ENCODE measurements at places on chromosomes 6 and 20.

GRCh38 chr6:155695495-155695894 lies 239.9 kb upstream of the NOX3 start:
- DNase-seq: no peak

DNA sequence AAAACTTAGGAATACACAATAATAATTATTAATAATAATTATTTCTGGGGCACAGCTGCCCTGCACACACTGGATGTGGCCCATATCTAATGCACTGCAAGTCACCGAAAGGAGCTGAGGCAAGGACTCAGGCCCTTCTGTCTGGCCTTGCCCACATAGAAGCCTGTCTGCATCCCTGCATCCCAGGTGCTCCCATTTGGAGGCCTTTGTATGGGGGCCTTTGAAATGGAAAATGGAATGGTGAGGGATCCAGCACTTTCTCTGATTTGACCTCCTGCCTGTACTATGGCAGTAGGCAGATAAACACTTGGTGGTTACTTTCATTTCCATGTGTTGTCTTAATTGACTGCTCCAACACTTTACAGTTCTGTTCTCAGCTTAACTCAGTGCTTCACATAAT lies 75.7 kb upstream of the PTCHD4 start:
- DNase-seq: no peak

DNA sequence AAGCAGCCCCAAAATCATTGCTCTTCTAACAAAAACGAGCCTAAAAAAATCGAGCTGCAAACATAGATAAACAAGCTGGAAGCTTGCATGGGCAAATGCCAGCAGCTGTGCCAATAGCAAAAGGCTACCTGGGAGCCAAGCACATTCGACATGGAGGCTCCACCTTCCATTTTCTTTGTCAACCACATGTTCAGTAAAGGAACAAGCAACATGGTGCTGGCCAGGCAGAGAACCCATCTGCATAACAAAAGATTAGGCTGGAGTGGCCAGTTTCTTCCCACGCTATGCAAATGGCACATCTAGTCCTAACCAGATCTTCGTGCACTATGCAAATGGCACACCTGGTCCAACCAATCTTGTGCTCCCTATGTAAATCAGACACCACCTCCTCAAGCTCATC lies 110.5 kb downstream of the KIF16B start:
- DNase-seq: no peak

GRCh38 chr6:98047871-98048270 lies 764.9 kb upstream of the MMS22L start:
- DNase-seq: no peak

GRCh38 chr20:51750770-51751388 lies 17.3 kb downstream of the ATP9A start:
- DNase-seq: no peak

DNA sequence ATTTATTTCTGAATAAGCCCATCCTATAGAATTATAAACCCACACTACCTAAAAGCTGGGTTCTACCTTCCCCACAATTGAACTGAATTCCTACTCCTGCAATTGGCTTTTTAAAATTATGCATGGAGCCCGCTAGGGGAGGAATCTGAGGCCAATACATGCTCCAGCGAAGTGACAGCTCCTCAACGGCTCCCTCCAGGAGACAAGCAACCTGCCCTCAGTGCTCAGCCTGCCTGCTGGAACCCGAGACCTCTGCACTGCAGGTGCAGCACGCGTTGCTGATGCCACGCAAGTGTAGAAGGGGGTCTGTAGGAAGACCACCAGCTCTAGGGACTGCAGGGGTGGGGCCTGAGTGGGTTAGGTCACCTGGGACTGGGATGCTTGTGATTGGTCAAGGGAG lies 170.2 kb upstream of the CDYL start:
- no peak for DNase-seq

DNA sequence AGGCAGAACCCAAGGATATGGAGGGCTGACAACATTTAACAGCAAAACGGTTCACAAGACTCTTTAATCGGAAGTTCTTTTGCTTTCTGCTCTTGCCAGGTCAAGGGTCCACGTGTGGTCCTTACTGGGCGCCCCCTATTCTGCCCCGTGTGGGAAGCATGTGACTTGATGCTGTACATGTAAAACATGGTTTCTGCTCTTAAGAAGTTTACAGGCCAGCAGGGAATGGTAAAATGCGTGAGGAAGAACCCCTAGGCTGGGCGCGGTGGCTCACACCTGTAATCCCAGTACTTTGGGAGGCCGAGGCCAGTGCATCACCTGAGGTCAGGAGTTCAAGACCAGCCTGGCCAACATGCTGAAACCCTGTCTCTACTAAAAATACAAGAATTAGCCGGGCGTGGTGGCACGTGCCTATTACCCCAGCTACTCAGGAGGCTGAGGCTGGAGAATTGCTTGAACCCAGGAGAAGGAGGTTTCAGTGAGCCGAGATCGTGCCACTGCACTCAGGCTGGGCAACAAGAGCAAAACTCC lies 19.3 kb downstream of the ZNF217 start:
- no peak for DNase-seq

DNA sequence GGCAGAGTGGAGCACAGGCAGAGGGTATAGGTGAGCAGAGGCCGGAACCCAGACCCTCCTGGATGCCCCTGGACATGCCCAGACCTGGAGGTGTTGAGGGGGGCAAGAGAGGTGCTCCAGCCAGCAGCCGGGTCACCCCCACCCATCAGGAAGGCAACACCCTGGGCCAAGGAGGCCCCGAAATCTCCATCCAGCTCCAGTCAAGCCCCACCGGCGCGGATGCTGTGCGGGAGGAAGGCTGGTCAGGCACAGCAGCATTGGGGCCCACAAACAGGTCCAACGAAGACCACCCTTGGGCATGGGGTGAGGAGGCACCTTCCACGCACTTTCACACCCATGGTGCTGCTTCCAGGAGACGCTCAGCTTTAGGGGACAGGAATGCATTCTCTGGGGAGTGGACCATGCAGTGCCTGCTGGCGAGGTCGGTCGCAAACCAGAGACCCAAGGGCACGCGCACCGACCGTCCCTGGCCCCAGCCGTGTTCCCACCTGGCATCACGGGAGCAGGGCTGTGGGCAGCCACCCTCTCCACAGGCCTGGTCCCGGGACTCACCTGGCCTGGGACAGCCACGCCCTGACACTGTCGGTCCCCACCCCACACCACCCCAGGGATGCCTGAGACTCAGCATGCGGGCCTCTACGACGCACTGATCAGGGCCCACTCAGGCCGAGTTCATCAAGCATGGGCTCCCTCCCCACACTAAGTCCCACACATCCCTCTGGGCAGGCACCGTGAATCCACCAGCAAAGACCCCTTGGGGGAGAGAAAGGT lies 43.6 kb upstream of the ZBP1 start:
- no peak for DNase-seq

DNA sequence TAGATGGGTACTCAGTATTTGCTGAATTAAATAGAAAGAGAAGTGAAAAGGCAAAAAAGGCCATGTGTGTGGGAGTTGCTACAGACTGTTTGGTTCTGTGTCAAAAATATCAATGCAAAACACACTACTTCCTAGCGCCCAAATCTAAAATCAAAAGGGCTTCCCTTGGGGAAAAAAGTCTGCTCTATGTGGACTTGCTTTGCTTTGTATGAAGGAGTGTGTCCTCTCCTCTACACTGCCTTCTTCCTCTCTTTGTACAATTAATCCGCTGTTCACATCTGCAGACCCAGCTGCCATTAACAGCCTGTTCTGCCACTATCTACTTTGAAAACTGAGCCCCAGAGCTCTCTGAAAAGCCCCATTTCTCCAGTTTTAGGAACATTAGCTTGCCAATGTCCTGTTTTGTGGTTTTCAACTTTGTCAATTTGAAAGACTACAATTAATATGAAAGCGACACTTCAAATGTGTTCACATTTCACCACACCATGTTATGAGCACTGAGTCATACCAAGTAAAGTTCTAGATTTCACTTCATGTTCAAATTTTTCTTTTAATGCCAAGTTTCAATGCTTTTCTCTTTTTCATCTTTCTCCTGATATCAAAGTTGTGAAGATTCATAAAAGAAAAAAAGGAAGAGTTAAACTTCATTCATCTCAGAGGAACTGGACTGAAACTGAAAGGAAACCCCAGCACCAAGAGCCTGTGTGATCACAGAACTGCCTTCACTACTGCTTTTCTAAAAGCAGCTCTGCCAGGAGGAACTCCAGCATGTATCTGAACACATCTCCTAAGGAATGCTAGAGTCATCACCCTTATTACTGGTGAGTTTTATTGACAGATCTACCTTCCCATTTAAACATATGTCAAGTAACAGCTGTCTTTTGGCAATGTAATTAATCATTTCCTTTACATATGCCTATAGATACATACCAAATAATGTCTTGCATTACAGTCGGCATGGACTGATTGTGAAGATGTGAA lies 102.6 kb downstream of the KIF13A start:
- DNase-seq: no peak

- no peak for DNase-seq
These were observed 1.3 kb upstream of the FOXC1 start for GRCh38 chr6:1608222-1609040.

- no peak for DNase-seq
These were observed 31.2 kb downstream of the FASTKD5 start for GRCh38 chr20:3128275-3128984.

DNA sequence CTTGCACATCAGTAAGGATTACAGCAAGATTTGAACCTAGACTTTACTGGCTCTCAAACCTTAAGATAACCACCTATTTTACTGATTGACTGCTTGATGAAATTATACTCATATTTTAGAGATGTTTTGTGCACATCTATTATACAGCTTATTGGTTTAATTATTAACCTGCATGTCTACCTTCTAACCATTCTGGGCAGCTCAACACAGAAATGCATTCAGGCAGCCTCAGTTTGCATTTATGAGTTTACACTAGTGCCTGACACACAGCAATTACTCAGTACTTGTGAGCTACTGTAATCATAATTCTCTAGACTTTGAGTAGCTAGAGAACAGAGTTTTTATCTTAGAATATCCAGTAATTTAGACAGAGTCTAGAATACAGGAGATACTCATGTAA lies 273.9 kb upstream of the THEMIS start:
- DNase-seq: no peak

DNA sequence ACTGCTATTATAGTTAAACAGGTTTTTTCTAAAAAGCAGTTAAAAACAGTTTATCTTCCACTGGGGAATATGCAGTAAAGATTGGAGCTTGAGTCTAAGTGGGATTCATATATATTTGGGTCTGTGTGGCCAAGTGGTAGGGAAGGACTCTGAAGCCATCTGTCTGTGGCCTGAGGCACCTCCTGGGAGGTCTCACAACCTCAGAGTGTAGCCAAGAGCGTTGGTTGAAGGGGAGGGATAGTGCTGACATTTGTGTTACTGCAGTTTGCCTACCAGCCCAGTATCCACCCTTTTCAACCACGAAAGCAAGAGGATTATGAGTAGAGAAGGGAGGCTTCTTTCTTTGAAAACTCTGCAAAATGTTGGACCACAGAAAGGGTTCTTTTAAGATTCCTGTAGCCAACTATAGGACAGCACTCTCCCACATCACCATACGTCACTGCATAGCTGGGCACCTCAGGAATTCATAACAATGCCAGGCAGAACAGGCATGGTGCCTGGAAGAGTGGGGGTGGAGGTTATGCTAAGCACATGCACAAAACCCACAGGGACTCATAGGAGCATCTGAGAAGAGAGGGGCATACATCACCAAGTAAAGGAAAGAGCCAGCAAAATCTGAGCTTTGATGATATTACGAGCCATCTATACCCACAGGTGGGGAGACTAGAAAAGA lies 90.5 kb upstream of the HEY2 start:
- DNase-seq: no peak

- no peak for DNase-seq
These were observed 137.2 kb downstream of the KIF13A start for GRCh38 chr6:17850281-17850680.

DNA sequence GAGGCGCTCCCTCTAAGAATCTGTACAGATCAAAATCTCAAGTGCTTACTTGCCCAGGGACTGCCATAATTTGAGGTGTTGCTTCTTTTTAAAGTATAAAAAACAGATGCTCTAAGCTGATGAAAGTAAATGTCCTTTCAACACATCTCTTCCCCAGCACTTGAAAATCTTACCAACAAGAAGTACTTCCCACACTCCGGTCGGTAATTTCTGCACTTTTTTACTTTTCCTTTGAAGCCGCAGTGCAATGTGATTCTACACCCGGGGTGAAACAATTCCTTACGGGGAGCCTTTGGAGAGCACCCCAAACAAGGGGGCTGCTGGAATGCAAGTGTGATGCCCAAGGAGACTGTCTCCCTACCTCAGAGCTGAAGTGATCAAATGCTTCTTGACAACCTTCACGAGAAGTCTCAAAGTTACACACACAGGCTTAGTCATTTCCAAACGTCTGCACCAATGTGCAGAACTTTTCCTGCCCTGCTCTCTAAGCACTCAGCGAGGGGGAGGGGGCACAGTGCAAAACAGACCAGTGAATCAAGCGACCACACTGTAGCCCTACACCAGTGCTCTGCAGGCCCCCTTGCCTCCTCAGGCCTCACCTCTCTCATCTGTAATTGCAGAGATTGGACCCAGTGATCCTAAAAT lies 56.7 kb downstream of the ATXN1 start:
- no peak for DNase-seq

DNA sequence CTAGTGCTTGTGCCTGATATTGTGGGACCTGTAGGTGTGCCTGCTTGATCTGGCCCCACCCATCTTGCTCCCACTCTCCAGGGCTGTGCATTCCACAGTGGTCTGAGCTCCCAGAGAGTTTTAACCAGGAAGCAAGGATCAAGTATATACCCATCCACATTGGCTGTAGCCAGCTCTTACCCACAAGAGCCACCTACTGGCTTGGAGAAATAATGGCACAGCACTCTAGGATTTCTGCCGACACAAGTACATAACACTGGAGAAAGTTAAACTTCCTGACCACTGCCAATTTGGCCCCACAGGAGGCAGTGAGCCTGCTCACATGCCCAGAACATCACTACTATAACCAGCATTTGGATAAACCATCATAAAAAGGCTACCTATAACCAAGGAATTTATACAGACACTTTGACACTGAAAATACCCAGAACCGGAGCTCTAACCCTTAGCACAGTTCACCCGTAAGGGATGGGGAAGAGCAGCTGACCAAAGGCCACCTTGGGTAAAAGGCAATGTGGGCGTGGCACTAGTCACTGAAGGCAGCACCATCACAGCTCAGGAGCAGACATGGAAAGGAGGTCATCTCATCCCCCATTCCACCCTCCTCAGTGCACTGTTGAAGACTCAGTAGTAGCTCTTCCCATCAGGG lies 440.4 kb downstream of the BTBD3 start:
- DNase-seq: no peak

GRCh38 chr20:45920462-45921336 lies 8.7 kb upstream of the PLTP start:
- no peak for DNase-seq

GRCh38 chr6:93341900-93342613 lies 77.3 kb downstream of the EPHA7 start:
- peak; percentile 22 for DNase-seq

DNA sequence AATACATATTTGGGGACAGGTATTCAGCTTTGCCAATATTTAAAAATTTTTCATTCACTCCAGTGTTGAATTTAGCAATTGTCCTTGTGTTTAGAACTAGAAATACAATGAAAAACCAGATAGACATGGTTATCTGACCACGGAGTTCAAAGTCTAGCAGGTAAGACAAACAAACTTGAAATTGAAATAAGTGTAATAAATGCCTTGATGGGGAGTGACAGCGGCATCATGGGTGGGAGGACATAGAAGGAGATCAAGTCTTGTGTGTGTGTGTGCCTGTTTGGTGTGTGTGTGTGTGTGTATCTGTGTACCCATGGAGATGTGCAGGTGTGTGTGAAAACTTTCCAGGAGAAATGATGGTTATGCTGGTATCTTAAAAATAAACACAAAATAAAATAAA lies 750.0 kb upstream of the CITED2 start:
- DNase-seq: no peak

- DNase-seq: no peak
These were observed 88.2 kb downstream of the ZFP64 start for GRCh38 chr20:52103335-52103912.

All from DMS79 (cell line).